A549 treated with Mapracorat at 1 μM for 4 hours (cell line): ENCODE measurements at places on chromosomes 2 and 18. TPM values are rescaled to one million over a fixed set of nuclear protein-coding genes. Genes with fewer than 3 reads are reported as not detected.

The MOCOS gene
- 2.6 to 3.0 TPM (median 2.7 TPM) in 5 replicates for total RNA-seq

The LYPD1 gene
- 14.4 to 19.1 TPM (median 15.2 TPM) in 5 replicates for total RNA-seq

The IL1RN gene
- 0.13 to 0.53 TPM (median 0.37 TPM) in 5 replicates for total RNA-seq

The RPRD1A gene
- 16.2 to 22.2 TPM (median 20.9 TPM) in 5 replicates for total RNA-seq

The CYBRD1 gene
- 25.8 to 34.2 TPM (median 31.4 TPM) in 5 replicates for total RNA-seq
